ACHN (cell line): ENCODE measurements at places on chromosomes 1 and 21.

GRCh38 chr1:99146129-99146848 lies 118.0 kb upstream of the PLPPR4 start:
- DNase-seq = no peak

DNA sequence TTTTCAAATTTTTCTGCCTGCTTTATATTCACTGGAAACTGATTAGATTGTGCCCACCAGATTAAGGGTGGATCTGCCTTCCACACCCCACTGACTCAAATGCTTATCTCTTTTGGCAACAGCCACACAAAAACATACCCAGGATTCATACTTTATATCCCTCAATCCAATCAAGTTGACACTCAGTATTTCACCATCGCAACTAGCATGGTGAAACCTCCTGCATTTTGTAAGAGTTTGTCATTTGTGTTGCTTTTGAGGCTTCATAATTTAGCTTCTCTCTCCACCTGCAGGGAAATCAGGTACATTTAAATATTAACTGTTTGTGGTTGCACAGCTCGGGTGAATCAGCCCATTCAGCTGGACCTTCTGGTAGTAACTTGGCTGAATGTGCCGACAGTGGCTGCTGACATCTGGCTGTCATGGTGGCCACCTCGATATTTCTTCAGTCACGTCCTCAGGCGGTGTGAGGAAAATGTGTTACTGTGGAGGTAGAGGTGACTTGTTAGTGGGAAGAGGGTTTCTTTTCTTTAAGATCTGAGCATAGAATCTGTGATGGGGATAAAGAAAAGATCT lies 224.0 kb downstream of the PTBP2 start:
- no peak for DNase-seq

DNA sequence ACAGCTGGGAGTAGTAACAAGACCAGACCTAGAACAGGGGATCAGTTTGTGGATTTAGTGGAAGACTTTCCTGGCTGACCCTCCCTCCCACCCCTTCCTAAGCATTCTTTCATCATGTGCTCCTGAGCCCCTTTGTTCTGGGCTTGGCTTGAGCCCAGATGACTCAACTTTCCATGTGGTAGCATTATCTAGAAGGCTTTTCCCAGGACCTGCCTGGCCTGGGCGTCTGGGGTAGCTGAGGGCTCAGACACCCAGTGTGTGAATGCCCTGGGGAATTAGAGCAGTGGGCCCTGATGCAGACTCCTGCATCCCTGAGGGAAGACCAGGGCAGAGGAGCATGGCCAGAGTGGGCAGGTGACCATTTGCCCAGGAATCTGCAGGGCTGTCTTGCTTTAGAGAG lies 44.1 kb upstream of the TSPAN2 start:
- DNase-seq = no peak

- DNase-seq = no peak
Measured at GRCh38 chr1:5415606-5416005, 576.6 kb downstream of the NPHP4 start.

- DNase-seq = no peak
Measured at GRCh38 chr1:56133522-56134472, 445.6 kb downstream of the PLPP3 start.

DNA sequence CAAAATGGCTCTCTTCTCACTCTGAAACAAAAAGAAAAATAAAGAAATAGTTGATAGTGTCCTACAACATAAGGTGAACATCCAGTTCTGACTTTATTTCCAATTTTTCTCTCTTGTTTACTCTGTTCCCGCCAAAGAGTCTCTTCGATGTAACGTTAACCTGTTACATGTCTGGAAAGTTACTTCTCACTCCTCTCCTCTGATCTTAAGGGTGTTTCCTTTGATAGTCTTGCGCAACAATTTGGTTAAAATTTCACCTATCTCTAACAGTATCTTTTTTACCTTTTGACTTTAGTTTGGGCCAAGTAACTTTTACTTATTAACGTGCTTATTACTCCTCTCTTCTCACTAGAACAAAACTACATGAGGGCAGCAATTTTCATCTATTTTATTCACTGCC lies 1450.2 kb downstream of the BRINP3 start:
- DNase-seq = no peak

DNA sequence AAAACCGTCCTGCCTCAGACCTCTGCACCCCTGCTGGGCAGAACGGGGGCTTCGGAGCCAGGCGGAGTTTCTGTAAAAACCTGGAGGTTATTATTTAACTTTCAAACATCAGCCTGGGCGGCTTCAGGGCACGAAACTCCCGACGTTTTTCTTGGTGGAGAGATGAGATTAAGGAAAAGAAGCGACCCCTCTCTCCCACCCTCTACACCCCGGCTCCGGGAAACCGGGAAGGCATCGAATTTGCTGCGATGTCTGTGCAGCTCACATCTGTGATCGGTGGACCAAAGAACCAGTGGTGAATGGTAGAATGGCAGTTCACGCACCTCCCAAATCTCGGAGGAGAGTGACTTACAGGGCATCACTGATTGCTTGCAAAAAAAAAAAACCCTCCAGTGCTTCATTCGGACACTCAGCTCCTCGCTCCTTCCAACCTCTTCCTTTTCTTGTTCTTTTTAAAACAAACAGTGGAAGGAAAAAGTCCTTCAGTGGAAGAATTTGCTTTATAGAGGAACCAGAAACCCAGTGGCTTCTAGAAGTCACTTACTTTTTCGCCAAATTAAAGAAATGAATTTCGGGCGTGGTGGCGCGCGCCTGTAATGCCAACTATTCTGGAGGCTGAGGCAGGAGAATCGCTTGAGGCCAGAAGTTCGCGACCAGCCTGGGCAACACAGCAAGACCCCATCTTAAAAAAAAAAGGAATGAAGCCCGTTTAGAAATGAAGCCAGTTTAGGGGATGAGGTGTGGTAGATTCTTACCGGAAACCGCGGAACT lies 884 bp downstream of the PHACTR4 start:
- DNase-seq = peak; percentile 39

DNA sequence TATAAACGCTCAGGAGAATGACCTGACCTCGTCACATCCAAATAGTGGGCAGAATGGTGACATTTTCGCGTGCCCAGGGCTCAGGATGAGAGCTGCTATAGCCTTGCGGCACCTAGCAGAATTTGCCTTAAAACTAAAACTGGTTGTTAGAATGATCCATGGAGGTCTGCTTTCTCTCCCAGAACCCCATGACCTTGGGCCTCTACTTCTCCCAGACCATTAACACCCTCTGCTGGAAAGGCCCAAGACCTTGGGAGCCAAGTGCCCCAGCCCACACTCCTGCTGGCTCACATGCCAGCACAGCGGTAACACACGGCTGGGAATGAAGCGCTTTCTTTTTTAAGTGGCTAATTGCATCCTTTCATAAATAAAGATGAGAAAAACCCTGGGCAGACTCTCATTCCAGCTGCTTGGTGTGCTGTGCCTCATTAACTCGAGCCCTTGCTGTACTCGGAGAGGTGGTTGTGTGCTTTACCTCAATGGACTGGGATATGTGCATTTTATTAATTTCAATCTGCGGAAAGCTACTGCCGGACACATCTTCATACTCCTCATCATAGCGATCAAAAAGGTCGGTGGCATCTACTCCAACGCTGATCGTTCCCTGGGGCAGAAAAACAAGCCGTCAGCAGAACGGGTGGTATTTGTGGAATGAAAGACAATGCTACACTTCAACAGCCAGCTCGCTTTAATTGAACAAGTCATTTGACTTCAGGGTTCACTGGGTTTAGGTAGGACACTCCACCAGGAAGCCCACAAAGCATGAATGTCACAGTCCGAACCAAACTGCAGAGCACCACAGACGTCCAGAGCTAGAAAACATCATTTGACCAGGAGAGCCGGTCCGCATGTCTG lies 29.0 kb downstream of the THAP3 start:
- no peak for DNase-seq

- DNase-seq = no peak
Measured at GRCh38 chr1:56302878-56303277, 276.5 kb downstream of the PLPP3 start.

- no peak for DNase-seq
Measured at GRCh38 chr1:190597294-190597693, 119.6 kb upstream of the BRINP3 start.

DNA sequence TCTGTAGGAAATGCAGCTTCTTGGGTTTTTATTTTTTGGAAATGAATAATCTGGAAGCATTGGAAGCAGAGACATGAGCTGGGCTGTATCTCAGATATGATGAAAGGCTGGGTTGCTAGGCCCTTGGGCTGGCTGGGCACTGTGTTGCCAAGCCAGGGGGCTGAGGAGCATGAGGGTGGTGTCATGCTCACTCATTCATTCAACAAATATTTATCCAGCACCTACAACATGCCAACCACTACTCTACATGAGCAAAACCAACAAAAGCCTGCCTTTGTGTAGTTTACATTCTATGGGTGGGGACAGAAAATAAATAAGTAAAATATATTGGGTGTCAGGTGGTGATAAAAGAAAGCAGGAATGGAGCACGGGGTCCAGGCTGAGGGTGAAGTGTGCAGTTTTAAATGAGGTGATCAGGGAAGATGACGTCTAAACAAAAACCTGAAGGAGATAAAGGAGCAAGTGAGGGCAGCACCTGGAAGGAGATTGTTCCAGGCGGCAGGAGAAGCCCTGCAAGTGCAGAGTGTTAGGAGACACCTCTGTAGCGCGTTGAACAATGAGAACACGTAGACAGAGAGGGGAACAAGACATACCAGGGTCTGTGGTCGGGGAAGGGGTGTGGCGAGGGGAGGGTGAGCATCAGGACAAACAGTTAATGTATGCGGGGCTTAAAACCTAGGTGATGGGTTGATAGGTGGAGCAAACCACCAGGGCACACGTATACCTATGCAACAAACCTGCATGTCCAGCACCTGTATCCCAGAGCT lies 10.9 kb downstream of the TAGLN2 start:
- no peak for DNase-seq

GRCh38 chr1:225493591-225494246 lies 65.9 kb upstream of the LBR start:
- DNase-seq = no peak

GRCh38 chr21:22898051-22898665 lies 1899.9 kb downstream of the NCAM2 start:
- no peak for DNase-seq

DNA sequence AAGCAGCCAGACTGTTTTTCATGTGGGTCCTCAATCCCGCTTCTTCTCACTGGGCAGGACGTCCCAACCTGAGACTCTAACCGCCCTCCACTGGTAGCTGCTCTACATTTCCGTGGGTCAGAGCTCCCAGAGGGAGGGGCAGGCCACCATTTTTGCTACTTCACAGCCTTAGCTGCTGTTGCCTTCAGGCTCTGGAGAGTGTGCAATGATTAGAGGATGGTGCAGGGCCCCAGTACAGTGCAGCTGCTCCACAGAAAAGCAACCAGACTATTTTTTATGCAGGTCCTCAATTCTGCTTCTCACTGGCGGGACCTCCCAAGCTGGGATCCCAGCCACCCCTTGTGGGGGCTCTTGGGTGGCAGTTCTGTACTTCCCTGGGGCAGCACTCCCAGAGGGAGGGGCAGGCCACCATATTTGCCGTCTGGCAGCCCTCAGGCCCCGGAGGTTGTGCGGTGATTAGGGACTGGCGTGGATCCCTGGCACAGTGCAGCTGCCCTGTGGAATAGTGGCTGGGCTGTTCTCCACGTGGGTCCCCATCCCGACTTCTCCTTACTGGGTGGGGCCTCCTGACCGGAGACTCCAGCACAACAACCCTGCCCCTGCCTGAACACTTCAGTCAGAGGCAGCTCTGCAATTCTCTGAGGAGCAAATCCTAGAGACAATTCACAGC lies 647.6 kb upstream of the PKN2 start:
- no peak for DNase-seq

DNA sequence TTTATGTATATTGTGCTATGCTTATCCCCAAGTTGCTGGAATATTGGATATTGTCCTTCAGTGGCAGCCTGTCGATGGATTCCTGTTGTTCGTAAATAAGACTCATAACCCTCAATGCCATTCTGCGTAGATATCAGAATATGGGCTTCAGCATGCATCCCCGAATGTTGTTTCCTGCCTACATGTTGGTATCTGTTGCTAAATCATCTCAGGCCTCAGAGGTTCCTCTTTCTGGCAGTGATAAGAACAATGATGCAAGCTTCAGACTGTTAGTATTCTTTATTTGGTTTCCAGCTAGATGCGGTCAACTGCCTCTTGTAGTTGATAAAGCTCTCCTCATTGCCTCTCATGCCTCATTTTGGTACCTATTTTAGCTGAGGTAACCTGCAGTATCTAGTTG lies 2082.6 kb downstream of the MRPL39 start:
- no peak for DNase-seq

- no peak for DNase-seq
Measured at GRCh38 chr1:1677718-1678580, 14.6 kb downstream of the SLC35E2B start.
